ENCODE measurements at places on chromosomes 6 and 20.
A peak's percentile ranks its signal among the peaks of the same experiment; 100 is the strongest.

DNA sequence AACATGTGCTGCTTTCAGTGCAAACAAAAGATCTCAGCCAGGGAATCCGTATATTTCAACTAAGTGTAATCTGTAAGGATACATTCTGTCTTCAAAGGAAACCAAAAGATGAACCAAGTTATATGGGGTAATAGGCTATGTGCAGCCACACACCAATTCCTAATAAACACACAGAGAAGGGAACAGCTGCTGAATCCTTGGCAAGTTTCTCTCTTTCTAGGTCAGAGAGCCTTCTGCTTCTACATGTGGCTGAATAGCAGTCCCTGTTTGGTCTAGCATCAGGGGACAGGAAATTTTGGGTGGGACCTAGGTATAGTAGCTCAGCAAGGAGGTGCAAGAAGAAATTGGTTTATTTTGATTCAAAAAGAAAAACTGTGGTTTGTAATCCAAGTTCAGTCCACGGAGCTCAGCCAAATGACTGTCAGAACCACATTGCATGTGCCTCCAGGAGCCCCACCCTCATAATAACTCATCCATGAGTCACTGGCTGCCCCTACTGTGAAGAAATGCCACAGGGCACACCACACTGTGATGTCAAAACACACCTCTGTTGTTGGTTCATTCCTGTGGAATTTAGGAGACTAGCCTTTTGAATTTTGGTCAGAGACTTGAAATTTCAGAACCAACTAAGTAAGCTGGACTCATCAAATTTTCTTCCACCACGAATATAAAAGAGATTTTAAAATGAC is 21.1 kb downstream of the SPTLC3 start:
- no peak for DNase-seq

DNA sequence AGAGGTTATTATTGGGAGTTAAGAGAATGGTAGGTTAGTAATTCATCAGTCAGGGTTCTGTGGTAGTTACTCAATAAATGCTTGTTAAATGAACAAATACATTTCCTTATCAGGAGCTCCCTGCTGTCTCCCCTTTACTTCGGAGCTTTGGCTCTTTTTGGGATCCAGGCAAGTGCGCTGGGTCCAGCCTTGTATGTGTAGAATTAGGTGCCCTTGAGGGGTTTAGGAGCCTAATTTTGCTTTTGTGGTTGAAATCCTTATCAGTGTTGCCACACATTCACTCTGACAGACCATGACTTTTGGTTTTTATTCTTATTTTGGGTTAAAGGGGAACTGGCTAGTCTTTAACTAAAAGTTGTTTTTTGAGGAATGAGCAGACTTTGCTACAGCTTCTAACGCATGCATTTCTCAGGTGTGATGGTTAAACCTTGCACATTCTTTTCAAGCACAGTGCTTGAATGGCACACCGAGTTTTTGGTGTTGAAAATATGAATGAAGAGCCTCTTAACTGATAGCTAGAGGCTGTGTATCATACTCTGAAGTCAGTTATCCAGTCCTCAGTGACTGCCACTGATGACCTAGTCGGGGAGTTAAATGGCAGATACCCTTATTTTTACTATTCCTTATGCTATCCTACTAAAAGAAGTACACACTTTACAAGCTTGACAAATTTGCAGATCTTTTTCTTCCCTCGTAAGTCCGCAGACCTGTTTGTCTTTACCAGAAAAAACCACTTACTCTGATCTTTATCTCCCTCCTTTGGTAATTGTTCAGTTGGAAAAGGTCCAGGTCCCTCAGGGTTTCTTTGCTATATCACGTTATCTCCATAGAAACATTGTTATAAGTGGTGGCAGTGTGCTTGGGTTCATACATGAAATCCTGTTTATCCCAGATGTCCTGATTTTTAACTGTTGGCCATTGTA is 50.7 kb upstream of the PLCG1 start:
- no peak for DNase-seq

DNA sequence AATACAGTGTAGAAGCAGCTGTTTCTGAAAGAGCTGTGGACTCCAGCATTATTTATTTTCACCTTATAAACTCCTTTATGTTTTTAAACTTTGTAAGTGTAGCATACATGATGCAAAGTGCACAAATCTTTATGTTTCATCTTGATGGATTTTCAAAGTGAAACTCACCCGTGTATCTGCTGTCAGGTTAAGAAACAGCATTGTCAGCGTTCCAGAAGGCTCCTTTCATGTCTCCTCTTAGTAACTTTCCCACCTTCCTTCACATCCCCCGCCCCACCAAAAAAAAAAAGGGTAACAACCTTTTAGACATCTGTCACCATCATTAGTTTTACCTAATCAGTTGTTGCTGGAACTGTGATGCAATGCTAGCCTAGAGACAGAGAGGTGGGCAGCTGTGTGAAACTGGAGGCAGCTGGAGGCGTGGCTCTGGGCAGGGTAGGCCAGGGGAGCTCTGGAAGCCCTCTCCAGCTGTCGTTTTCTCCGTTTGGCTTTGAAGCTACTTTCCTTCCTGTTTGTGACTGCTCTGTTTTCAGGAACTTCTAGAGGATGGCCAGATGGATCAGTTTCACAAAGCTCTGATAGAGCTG is 7.2 kb downstream of the ACTR5 start:
- DNase-seq, result no peak

GRCh38 chr6:52286798-52287432 is 2.4 kb upstream of the MCM3 start:
- peak; percentile 8 for DNase-seq

GRCh38 chr20:39289316-39289715 is 327.2 kb downstream of the DHX35 start:
- no peak for DNase-seq

GRCh38 chr6:37696220-37696840 is 1.4 kb downstream of the MDGA1 start:
- DNase-seq, result peak; percentile 51

DNA sequence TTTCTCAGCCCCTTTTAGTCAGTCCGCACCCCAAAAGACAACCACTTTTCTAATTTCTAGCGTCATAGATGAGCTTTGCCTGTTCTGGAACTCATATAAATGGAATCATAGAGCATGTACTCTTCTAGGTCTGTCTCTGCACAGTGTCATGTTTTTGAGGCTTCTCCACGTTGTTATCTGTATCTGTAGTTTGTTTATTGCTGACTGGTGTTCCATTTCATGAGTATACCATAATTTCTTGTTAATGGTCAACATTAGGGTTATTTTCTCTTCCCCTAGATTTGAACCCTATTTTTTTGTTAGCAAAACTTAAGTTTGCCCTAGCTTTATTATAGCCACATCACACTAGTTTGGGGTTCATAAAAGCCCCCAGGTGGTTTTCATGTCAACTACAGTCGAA is 16.2 kb upstream of the SGK2 start:
- DNase-seq, result no peak

DNA sequence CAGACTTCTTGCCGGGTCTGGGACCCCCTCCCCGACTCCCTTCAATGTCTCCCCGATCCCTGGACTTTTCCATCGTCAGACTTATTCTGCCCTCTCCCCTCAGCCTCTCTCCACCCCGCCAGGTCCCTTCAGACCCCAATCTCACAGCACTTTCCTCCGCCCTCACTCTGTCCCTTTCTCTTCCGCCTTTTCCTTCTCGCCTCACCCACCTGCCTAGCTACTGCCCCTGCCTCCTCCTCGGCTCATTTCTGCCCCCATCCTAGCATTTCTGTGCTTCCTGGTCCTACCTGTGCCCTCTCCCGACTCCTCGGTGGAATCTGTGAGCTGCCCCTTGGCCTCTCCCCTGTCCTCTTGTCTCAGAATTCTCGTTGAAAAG is 616 bp downstream of the CHMP4B start:
- DNase-seq, result no peak

GRCh38 chr20:35616465-35617396 is 1.1 kb downstream of the SPAG4 start:
- peak; percentile 52 for DNase-seq

DNA sequence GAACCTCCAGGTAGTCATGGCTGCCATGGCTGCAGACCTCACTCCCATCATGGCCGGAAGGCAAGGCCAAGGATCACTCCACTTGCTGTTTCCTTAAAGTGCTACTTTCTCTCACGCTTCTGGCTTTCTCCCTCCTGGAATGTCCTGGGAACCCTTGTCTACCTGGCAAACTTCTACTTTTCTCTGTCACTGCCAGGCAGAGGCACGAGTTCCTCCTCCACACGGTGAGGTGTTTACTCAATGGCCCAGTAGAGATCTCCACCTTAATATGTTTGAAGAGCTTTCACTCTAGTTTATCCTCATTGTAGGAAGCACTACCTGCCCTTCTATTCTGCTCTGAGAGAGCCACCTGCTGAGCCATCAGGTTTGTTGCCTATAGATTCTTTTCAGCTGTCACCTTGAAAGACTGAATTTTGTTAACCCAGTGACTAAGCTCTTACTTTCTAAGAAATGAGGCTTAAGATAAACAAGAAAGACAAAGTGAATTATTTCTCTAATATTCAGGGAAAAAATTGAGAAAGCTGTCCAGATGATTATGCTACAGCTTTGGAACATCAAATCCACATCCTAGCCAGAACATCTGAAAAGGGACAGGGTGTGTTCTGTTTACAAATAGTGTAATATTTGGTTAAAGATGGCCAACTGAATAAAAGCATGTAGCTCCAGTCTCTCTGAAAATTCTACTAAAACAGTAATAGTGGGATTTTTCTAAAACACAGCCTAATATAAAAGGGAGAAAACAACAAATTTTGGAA is 54.9 kb downstream of the PLAGL1 start:
- DNase-seq, result no peak

DNA sequence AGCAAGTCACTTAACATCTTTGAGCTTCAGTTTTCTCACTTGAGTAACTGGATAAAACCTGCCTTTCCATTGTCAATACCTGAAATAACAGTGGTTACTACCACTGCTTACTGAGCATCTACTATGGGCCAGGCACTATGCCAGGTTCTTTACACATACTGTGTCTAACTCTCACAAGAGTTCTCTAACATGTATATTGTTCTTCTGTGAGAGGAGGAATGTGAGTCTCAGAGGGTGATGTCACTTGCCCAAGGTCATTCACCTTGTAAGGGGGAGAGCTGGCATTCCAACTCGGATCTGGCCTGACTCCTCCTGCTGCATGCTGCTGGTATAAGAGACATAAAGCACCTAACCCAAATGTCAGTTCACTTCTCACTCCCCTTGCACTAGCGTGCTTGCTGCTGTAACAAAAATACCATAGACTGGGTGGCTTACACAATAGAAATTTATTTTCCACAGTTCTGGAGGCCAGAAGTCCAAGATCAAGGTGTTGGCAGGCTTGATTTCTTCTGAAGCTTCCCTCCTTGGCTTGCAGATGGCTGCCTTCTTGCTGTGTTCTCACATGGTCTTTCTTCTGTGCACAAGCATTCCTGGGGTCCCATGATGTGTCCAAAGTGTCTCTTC is 21.9 kb upstream of the SGK2 start:
- DNase-seq, result no peak

DNA sequence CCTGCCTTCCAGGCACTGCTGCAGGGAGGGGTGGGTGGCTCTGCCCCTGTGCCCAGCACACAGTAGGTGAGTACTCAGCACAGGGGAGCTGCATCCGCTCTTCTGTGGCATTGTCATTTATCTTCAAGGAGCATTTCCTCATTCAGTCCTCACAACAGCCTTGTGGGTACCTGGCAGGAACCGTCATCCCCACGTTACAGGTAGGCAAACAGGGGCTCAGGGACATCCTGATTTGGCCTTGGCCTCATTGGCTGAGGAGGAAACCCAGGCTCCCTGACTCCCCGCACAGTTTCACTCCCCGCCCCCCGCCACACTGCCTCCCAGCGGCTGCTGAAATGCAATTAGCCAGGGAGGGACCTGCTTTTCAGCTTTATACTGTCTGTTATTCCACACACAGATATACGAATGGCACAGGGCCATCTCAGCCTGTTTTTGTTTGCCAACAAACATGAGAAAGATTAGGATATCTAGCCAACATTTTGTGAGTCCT is 24.2 kb upstream of the PNPLA1 start:
- no peak for DNase-seq

GRCh38 chr6:24321538-24322162 is 36.2 kb downstream of the DCDC2 start:
- DNase-seq, result no peak

GRCh38 chr6:13422681-13423221 is 64.6 kb downstream of the GFOD1 start:
- no peak for DNase-seq
